ENCODE measurements at places on chromosomes 11 and 22.

GRCh38 chr11:63999349-64000025, 13.2 kb downstream of the OTUB1 start:
- DNase-seq, result peak; percentile 30

GRCh38 chr11:133660202-133660568, 127.9 kb upstream of the OPCML start:
- DNase-seq, result no peak

DNA sequence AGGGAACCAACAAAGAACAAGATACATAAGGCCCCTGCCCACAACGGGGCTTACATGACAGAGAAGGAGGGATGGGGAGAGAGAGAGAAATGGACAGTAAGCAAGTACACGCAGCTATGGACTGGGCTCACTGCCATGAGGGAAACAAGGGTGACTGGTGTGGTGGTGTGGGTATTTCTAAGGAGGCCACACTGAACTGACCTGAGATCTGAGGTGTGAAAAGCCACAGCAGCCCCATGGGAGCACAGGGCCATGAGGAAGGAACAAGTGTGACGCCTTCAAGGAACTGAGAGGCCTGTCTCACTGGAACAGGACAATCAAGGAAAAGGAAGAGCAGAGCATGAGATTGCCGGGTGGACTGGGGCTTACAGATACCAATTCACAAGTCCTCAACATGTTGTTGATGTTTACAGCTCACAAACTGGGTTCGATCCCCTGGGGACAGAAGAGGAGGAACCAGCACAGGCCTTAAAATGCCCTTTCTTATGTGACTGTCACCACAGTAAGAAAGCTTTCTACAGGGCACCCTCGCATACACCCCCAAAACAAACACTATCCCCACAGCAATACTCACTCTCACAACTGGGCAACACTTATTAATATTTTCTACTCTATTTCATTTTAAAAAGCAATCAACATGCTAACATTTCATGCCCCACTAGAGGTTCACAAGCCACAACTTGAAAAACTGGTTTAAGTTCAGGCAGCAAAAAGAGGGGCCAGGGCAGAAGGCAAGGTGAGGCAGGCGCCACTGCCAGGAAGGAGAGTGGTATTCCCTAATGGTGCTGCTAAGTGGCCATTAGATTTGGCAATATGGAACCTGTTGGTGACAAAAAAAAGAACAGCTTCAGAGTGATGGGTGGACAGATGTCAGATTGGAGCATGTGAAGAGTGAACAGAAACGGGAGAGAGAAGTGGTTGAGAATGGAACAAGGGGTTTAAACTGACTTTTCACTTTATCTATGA, 39.1 kb downstream of the TCIRG1 start:
- no peak for DNase-seq

- DNase-seq, result no peak
Observed at GRCh38 chr11:125871391-125872137, 15.9 kb upstream of the HYLS1 start.

DNA sequence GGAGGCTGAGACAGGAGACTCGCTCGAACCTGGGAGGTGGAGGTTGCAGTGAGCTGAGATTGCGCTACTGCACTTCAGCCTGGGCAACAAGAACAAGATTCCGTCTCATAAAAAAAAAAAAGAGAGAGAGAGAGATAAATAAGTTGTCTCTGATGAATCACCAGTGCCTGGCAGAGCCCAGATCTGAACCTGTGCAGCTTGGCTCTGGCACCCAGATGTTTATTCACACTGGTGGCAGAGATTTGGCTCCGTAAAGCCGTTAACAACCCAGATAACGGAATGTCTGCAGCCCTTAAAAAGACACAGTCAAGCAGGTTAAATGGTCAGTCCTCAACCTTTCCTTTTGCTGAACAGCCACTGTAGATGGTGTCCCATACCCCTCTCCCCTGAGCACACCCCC, 33.5 kb upstream of the RTL6 start:
- DNase-seq, result no peak

DNA sequence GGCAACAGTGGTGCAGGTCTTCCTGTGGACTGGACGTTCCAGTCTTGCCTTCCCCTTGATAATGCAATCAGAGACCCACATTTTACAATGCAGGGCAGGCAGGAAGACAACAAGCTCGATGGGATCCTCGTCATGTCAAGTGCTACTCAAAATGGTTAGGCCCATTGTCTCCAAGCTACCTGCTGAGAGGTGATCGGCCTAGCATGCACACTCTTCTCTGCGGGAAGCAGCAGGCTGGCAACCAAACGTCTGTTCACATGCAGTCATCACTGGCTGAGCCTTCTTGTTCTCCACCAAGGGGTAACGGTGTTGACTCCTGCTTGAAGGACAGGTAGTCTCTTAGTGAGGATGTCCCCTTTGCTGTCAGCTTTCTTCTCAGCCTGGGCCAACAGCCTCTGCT, 25.5 kb upstream of the CD82 start:
- DNase-seq, result no peak

GRCh38 chr11:4102711-4103110, 8.1 kb downstream of the RRM1 start:
- DNase-seq, result no peak

DNA sequence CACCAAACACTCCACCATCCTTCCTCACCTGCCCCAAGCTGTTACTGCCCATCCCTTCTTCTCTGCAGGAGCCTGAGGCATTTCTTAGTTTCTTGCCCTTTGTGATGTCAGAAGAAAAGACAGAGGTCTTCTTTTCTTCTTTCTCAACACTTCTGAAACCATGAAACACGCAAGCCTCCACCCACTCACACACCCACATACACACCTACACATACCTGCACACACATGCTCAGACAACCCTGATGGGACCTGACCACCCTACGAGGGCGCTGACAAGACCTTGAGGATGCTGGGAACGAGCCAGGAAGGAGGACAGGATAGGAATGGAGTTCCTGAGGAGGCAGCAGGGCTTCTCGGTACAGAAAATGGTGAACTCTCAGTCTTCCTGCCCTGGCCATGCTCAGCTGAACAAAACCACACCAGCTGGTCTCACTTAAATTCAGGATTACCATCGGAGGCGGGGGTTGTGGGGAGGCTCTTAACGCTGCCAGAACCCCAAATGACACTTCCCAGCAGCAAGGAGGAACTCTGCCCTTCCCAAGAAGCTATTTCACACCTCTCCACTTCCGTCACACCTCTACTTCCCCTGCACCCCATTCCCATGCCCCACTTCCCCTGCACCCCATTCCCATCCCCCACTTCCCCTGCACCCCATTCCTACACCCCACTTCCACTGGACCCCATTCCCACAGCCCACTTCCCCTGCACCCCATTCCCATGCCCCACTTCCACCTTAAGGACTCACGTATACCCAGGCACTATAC, 41.0 kb downstream of the CSF2RB start:
- no peak for DNase-seq

DNA sequence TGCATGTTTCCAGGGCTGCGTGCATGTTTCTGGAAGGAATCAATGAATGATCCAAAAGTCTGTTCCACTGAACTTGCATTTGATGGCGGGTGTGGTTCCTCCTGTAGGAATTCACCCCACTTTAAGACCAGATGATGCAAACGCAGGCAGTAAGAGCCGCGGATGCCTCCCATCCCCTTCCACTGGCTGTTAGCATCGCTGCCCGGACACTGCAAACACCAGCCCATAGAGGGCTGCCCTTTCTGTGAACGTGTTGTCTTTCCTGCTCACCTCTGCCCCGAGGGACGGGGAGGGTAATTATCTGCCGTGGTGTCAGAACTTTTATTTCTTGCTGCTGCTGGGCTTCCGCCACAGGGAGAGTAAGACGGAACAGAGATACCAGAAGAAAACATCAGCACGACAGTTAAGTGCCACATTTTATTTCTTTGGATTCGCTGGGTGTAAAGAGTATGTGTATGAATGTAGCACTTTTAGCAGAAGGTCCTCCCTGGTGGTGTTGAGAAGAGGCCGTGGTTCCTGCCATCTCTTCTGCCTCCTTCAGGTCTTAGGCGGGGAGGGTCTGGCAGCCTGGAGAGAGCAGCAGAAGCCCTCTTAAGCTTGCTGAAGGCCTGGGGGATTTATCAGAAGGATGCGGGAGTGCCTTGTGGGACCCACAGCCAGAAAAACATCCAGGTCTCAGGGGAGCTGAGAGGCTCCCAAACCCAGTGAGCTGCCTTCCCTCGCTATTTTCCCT, 53.2 kb upstream of the NECTIN1 start:
- DNase-seq, result no peak

DNA sequence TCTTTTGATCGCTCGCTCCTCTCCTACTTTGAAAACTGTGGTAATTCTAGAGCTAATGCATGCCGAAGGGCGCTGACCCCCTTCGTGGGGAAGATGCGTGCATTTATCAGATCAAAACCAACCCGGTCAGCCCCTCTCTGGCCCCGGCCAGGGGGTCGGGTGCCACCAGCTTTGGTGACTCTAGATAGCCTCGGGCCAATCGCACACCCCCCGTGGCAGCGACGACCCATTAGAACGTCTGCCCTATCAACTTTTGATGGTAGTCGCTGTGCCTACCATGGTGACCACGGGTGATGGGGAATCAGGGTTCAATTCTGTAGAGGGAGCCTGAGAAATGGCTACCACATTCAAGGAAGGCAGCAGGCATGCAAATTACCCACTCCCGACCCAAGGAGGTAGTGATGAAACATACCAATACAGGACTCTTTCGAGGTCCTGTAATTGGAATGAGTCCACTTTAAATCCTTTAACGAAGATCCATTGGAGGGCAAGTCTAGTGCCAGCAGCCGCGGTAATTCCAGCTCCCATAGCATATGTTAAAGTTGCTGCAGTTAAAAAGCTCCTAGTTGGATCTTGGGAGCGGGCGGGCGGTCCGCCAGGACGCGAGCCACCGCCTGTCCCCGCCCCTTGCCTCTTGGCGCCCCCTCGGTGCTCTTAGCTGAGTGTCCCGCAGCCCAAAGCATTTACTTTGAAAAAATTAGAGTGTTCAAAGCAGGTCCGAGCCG, 3898.2 kb upstream of the OR11H1 start:
- DNase-seq, result no peak

- DNase-seq, result no peak
Observed at GRCh38 chr22:20792966-20793728, 19.2 kb downstream of the SERPIND1 start.

- DNase-seq, result no peak
Observed at GRCh38 chr11:17008099-17008498, 6.1 kb downstream of the PLEKHA7 start.

GRCh38 chr11:10400856-10401255, 54.2 kb upstream of the AMPD3 start:
- no peak for DNase-seq

DNA sequence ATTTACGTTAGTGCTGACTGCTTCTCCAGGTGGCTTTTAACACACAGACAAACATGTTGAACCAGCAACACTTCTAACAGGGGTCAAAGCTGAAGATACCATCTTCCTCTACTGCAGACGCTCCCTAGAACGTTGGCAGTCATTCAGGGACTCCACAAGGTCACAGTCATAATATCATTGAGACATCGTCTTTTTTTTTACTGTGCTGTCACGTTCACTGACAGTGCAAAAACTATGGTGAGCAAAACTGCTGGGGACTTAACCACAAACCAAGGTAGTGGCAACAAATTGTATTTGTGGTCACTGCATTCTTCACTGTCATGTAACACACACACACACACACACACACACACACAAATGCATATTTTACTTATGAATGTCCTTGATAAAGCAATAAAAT, 244.9 kb downstream of the CASP12 start:
- DNase-seq, result no peak

DNA sequence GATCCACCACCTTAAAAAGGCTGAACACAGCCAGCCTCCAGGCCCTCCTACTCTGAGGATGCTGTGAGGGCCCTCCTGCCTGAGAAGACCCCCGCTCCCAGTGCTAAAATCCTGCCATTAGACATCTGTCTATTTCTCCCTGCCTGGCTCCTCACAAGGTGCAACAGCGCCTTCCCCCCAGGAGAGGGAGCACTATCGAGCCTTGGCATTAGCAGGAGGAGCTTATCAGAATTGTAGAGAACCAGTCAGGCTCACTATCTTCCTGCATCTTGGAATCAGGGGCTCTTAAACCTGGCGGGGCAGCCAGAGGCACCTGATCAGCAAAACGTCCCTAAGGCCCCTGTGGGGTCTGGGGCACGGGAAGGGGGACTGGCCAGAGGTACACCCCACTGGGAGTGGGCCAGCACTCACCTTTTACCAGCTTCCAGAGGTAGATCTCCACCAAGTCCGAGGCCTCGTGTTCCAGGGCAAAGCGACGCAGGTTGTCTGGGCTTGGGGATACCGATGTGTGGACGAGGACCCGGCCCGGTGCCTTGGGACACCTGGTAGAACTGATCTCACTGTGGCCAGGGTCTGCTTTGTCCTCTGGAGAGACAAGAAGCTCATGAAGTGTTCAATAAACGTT, 28.7 kb downstream of the CHRDL2 start:
- no peak for DNase-seq

GRCh38 chr22:39138357-39138997, 14.0 kb downstream of the CBX7 start:
- DNase-seq, result no peak

GRCh38 chr11:69075421-69076128, 26.8 kb downstream of the TPCN2 start:
- peak; percentile 81 for DNase-seq

GRCh38 chr11:12177739-12178338, 67.4 kb downstream of the MICAL2 start:
- DNase-seq, result no peak

DNA sequence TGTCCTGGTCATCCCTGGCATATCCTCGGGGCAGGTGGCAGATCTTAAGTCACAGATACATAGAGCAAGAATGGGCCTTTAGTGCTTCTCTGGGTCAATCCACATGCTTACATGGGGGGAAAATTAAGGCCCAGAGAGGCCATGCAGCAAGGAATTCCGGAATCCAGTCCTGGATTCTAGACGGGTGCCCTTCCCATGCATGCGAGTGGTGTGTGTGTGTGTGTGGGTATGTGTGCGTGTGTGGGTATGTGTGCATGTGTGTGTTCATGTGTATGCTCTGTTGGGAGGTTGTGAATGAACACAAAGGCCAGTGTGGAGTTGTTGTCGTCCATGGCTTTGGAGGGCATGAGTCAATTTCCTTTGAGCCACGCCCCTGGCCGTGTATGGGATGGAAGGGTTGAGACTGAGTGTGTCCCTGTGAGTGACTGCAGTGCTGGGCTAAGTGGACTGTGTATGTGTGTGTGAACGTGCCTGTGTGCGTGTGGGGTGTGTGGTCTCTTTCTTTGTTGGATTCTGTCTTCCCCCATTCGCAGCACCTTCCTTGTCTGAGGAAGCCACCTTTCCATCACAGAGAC, 33.4 kb upstream of the EIF3D start:
- DNase-seq, result no peak

DNA sequence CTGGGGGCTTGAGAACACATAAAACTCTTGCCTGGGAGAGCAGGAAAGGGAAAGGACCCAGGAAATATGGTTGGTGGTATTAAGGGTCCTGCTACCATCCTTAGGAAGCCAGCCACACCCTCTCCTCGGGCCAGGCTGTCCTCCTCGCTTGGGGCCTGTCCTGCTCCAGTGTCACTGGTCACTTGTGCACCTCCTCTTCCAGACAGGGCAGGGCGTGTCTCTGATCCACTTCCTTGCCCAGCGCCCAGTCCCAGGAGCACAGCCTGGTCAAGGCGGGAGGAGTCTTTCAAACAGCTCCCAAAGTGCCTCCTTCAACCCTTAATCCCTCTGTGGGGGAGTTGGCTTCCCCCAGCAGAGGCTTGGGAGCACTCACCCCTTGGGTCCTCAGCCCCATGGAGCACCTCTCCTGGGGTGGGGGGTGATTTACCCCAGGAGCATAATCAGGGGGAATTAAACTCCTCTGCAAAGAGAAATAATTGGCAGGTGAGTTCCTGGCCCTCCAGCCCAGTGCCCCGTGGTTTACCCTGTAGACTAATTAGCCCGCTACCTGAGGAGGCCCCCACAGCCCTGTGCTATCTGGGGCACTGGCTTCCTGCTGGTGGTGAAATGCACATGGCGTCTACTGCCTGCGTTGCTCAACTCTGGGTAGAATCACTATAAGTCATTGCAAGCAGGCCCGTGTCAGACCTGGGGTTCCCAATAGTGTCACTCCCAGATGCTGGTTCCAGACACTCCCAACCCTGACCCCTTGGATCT, 8.0 kb downstream of the TMPRSS6 start:
- no peak for DNase-seq

Measured in non-pigmented ciliary epithelial cell (primary cell).